HT-29 (cell line): ENCODE measurements at places on chromosomes 5 and 9.

GRCh38 chr9:121642758-121643157 is 8.7 kb upstream of the DAB2IP start:
- DNase-seq, result no peak

GRCh38 chr5:39376293-39376714 is 12.0 kb upstream of the C9 start:
- DNase-seq, result peak; percentile 91

DNA sequence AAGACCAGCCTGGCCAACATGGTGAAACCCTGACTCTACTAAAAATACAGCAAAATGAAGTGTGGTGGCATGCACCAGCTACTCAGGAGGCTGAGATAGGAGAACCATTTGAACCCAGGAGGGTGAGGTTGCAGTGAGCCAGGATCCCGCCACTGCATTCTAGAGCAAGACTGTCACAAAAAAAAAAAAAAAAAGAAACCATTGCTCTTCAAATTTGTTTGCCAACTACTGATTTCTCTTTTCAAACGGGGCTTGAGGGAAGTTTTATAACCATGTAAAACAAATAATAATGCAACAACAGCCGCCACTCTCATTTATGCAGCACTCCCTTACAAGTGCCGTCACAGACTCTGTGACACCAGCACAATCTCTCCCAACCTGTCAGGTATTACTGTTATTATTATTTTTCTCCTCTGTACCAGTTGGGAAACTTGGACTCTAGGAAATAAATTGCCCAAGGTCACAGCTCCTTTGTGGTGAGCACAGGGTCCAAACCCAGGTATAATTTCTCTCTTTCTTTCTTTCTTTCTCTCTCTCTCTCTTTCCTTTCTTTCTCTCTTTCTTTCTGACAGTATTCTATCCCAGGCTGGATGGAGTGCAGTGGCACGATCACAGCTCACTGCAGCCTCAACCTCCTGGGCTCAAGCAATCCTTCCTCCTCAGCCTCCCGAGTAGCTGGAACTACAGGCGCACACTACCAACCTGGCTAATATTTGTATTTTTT is 25.4 kb downstream of the SERINC5 start:
- no peak for DNase-seq

DNA sequence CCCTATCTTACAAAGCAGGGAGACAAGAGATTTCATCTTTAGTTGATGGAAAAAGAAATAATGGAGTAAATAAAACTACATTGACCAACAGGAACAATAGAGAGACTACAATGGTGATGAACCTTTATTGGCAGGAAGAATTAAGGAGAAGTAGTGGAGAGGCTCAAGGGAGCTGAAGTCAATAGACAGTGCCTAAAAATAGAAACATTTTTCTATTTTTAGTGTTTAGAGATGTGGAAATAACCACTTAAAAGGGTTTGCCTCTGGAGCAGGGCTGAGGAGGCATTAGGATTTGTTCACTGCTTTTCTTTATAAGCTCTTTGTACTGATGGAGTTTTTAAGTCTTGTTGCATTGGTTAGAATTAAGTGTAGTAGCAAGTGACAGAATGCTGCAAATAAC is 98.4 kb upstream of the ERCC6L2 start:
- no peak for DNase-seq

- DNase-seq, result no peak
These were observed 144.9 kb downstream of the FGF1 start for GRCh38 chr5:142540922-142541422.

- DNase-seq, result no peak
These were observed 21.0 kb upstream of the C5orf58 start for GRCh38 chr5:170211575-170212334.

- no peak for DNase-seq
These were observed 314.0 kb downstream of the NDUFS4 start for GRCh38 chr5:53874409-53874808.

DNA sequence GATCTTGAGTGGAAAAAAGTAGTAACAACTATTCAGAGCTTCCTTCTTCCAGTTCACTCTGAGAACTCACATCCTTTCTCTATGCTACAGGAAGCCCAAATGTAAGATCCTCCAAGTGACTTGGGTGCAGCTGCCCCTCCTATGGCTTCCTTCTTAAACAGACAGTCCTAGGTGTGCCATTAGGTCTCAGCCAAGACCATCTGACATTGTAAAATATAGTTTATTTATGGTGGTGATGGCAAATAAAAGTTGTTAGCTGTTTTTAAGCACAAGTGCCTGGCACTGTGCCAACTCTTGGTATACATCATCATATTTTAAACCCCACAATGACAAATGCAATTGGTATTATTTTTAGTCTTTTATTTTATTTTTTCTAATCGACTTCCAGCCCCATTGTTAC is 58.1 kb downstream of the TMEM252 start:
- no peak for DNase-seq

- DNase-seq, result no peak
These were observed 17.4 kb upstream of the TNFAIP8 start for GRCh38 chr5:119338326-119338946.

DNA sequence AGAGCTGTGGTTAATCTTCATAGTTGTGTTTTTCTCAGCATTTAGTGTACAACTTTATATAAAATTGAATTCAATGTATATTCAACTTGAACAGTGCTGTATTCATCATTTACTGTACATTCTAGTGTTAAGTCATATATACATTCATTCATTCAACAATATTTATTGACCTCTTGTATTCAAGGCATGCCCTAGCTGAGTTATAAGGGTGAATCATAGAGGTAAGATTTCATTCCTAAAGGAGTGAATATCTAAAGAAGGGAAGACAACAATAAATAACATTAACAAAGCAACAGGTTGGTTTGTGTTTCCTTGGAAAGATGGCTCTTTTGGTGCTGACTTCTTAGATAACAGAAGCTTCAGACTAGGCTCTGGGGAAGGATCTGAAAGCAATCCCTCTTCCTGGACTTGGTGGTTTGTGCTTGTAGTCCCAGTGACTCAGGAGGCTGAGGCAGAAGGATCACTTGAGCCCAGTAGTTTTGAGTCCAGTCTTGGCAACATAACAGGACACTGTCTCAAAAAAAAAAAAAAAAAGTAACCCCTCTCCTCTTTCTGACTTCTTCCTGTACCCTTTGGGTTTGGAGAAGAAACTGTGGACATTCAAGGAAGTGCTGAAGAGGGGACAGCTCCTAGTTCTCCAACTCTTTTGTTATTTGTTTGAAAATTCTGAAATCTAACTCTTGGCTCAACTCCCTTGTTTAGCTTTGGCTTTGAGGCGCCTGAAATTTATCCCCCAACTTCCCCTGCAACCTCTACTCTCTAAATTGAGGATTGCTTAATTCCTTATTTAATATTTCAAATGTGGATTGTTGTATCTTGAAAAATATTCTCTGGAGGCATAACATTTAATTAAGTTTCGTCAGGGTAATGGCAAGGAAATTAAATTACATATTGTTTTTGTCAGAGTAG is 80.2 kb downstream of the OSTF1 start:
- DNase-seq, result no peak

DNA sequence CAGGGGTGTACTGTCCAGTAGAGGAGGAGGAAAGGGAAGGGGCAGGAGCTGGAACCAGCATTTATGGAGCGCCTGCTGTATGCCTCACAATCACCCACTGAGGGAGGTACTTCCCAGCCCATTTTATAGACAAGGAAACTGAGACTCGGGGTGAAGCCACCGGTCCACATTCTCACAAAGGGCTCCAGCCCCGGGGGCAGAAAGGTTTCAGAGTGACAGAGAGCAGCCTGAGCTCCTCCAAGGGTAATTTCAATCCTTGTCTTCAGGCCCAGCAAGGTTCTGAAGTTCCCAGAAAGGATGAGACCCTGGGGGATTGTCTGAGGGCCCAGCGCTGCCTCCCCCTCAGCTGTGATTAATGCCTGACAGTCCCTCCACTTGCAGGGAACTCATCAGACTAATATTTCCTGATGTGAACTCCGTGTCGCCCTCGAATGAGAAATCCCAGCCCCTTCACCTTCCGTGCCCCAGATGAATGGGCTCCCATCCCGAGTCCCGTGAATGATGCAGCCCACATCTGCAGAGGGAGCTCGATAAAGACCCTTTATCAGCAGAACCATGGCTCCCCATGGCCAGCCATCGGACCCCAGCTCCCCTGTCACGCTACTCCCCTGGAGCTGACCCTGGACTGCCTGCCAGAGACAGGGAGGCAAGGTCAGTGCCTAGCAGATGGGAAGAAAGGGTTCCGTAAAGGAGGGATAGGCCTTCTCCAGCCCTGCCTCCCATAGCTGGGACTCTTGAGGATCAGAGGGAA is 32.1 kb upstream of the MVB12B start:
- DNase-seq, result no peak

DNA sequence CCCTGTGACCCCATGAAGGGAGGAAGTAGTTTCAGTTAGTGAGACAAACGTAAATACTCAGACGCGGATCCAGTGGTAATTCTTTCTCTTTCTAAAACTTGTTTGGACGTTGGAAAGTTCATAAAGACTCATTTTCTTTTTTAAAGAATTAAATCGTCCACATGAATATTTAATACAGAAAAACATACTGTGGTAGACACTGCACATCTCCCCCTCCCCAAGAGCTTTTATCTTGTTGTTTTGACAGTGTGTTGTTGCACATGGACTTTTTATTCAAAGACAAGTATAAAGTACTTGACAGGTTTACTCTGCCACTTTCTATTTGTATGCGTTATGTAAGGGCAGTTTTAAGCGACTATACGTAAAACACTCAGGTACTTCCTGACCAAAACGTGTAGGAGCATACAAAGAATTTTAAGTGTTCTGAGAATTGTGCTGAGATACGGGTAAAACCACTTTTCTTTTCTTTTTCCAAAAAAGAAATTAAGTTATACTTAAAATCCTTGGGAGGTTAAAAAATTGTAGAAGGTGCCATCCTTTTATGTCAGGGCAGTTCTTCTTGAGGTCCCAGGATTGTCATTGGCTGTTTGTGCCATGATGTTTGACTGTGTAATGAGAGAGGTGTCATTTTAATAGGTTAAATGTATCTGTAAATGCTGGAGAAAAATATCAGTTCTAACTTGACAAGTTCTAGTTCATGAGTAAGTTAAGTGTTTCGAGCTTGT is 1.3 kb downstream of the NIPBL start:
- peak; percentile 62 for DNase-seq

DNA sequence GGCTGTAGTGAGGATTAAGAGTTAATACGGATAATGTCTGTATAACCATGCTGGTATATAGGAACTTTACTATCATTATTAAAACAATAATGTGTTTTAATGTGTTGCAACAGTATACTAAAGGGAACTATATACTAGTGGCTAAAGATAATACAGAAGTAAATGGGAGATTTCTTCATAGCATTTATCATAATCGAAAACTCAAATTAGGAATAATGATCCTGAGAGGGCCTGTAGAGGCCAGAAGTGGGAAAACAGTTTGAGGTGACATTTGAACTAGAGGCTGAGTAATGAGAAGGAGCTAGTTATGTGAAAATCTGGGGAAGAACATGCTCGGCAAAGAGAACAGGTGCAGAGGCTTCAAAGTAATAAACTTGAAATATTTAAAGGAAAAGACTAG is 2.9 kb downstream of the TCERG1 start:
- DNase-seq, result no peak

GRCh38 chr9:34570809-34571480 is 18.6 kb downstream of the CNTFR start:
- DNase-seq, result no peak

DNA sequence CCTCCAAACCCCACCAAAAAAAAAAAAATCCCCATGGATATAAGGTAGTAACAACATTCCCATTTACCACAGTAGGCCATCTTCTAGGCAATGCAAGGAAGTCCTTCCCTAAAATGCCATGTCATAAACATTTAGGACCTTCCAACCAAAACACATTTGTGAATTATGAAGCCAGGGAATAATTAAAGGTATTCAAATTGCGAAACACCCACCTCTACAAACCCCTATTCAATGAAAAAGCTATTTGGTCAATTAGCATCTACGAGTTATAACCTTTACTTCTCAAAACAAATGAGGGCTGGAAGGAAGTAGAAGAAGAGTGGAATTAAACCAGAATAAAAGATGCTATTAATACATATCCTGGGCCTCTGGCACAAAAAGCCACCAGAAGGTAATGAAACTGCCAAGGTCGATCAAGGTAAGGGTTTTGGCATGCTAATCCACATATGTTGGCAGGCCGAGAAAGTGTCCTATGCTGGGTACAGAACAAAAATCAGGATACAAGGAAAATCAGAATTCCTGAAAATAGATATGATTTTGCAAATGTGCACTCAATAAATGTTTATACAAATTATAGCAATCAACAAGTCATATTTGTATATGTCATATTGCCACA is 47.7 kb downstream of the MTMR12 start:
- DNase-seq, result no peak

DNA sequence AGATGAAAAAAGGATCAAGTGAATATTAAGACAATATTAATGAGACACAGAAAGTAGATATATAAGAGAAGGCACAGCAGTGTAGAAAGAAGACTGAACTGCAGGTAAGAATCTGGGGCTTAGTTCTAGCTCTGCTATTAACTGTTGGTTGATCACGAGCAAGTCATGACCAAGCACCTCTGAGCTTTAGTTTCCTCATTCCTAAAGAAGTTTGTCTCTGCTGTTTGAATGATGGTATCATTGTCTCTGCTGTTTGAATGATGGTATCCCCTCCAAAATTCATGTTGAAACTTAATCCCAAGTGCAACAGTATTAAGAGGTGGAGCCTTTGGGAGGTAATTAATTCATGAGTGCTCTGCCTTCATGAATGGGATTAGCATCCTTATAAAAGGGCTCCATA is 2.5 kb upstream of the NME5 start:
- DNase-seq, result no peak

DNA sequence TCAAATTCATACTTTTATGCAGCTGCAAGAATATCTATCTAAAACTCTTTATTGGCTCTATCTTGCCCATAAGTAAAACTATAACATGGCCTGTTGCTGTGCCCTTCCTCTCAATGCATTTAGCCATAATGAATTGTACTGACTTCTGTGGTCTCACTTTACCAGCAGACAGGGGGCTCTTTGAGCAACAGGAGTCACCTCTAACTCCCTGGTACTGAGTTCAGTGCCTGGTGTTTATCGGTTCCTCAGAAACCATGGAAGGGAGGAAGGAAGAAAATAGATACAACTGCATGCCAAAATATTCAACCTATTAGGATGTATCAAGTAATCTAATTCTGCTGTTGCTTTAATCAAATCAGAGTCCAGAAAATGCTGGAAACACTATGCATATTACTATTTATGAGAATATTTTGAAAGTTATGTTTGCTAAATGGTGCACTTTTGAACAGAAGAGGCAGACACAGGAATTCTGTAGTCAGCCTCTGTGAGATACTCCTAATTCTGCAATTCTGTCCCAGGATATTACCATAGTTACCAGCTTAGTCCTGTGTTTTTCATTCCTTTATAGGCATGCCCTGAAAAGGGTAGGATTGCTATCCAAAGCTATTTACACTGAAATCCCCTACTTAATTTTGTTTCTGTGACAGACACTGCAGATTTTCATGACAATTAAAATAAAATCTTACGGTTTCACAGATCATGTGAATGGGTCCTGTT is 89.8 kb downstream of the CD180 start:
- no peak for DNase-seq

GRCh38 chr5:67095346-67096171 is 101.0 kb downstream of the CD180 start:
- peak; percentile 37 for DNase-seq

- no peak for DNase-seq
These were observed 9.1 kb downstream of the ARHGAP26 start for GRCh38 chr5:142779163-142779840.

GRCh38 chr5:123597018-123597417 is 85.0 kb downstream of the CSNK1G3 start:
- DNase-seq, result no peak

- DNase-seq, result no peak
These were observed 89.0 kb downstream of the ERBIN start for GRCh38 chr5:66015196-66015960.

GRCh38 chr5:123512611-123513461 is 859 bp downstream of the CSNK1G3 start:
- peak; percentile 56 for DNase-seq
